Fibroblast of lung (primary cell): ENCODE measurements at places on chromosomes 7 and 10.
A peak's percentile ranks its signal among the peaks of the same experiment; 100 is the strongest.

GRCh38 chr10:58220769-58221451 is 46.8 kb downstream of the IPMK start:
- DNase-seq = peak; percentile 39

DNA sequence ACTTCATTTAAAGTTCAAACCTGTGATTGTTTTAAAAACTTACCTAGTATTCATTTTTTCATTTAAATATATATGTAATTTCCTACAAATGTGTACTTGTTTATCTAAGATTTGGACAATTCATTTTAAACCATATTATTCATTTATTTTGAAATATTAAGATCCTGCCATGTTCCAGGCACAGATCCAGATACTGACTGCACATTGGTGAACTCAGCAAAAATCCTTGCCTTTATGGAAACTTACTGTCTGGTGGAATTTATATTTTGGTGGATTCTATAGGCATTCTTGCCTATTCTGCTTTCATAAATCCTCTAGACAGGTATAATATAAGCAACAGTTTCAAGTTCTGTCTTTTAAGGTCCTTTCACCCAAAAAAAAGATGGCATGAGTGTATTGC is 48.3 kb upstream of the RPA3 start:
- DNase-seq = peak; percentile 57

DNA sequence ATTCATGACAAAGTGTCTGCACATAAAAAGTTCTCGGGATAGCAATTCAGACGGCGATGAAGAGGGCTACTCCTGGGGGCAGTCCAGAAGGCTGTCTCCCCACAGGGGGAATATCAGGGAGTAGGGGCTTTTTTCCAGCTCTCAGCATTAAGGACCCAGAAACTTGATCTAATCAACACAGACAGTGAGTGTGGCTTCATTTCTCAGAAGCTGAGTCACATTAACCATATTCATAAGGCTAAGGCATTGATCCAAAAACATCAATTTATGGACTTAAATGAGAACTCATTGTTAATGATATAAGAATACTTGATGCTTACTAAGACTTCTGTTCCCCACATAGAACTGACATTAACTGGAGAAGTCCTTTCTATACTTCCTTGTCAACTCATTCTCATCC is 87.5 kb upstream of the AOAH start:
- peak; percentile 27 for DNase-seq

GRCh38 chr10:71083716-71083975 is 128.7 kb upstream of the UNC5B start:
- DNase-seq = no peak

GRCh38 chr7:36637417-36637816 is 86.9 kb downstream of the AOAH start:
- no peak for DNase-seq

GRCh38 chr7:130521258-130521951 is 29.5 kb downstream of the MEST start:
- DNase-seq = peak; percentile 11

DNA sequence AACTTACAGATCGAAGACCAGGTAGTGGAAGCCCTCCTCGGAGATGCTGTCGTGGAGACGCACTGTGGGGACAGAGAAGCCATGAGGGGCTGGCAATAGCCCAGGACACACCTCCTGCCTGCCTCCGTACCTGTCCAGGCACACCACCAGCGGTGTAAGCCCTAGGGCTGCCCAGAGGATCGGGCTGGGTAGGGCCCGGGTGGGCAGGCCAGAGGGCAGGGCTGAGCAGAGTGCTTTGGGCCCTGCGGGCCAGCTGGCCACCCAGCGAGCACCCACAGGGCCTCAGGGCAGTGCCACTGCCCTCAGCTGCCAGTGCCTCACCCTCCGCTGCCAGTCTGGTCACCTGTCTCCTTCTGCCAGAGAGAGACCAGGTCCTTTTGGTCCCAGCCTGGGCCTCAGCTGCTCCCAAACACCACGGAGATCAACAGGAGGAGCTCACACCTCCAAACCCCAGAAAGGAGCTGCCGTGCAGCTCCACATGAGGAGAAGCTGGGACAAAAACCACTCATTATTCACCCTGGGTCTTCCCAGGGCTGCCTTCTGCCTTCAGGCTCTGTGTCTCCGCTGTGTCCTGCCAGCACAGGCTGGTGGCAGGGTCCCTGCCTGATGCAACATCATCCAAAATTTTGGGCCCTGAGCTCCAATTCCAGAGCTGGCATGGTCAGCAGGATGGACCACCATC is 58.2 kb downstream of the YKT6 start:
- DNase-seq = no peak

GRCh38 chr7:111758332-111758731 is 196.0 kb upstream of the IMMP2L start:
- no peak for DNase-seq

- no peak for DNase-seq
These were observed 384.9 kb upstream of the RNF32 start for GRCh38 chr7:156255635-156256034.

DNA sequence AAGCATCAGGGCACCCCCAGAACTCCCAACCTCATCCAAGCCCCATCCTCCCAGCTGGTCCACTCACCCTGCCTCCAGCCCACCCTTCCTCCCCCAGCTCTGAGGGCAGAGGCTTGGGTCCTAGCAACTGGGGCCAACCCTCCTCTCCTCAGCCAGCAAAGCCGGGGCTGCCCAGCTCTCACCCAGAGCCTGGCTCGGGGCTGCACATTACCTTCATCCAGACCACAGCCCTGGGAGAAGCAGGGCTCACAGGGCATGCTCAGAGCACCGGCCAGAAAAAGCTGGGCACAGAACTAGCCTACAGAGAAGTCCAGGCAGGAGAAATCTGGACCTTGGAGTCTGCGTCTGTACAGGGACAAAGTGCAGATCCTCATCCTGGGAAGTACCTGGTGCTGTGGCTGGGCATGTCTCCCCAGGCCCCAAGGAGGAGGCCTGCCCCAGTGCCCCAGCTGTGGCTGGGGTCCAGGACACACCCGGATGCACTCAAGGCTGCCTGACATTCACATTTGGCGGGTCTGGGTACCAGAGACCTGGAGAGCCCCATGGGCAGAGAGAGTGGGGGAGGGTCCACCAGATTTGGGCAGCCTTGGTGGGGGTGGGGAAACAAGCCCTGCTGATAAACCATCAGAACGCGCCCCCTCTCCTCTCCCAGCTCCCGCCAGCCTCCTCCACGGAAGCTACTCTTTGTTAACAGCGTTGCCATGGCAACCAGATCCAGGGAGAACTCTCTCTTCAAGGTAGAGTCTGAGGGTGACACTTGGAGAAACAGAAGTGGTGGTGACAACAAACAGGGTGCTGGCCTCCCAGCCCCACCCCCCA is 5.1 kb downstream of the RASGEF1A start:
- no peak for DNase-seq

- DNase-seq = peak; percentile 71
These were observed 188.5 kb upstream of the BMPER start for GRCh38 chr7:33716581-33717477.

DNA sequence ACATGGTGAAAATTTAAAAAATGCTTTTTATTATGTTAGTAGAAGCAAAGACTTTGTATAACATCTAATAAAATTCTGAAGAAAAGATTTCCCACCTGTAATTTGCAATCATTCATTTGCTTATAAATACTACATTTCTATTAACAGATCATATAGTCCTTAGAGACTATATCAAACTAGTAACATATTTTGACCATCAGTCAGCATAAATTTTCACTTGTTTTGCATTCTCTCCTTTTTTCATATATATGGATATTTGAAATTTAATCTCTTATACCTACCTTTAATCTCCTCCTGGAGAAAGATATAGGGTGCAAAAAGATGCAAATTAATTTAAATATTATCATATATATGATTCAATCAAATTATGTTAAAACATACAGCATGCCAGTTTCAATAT is 16.9 kb upstream of the TAS2R16 start:
- DNase-seq = no peak
